Activated naive CD4-positive, alpha-beta T cell treated with anti-CD3 and anti-CD28 coated beads, Interleukin-2, amount 10 ng/mL, durations not matched to agents 7 days and 5 days (primary cell): ENCODE measurements at places on chromosomes 6 and 20.

DNA sequence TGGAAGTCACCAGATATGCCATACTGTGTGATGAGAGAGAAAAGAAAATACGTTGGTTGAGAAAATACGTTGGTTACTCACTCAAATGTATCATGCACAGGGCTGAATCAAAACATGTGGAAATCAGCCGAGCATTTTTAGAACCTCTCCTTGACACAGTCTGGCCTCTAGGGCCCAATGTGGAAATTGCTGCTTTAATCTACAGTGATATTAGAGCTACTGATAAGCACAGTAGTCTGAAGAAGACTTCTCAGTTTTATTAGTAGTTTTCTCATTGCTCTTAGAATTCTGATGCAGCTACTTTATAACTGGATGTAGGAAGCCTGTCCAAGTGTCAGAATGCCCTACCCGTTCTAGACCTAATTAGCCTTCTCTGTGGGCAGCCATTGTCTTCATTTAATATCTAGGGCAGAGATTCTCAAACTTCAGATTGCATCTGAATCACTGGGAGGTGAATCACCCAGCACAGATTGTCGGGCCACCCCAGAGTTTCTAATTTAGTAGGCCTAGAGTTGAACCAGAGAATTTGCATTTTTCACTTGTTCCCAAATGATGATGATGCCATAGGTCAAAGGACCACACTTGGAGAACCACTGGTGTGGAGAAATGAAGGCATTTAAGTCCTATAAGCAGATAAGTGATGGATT is 229.1 kb downstream of the PLCB1 start:
- no peak for DNase-seq

DNA sequence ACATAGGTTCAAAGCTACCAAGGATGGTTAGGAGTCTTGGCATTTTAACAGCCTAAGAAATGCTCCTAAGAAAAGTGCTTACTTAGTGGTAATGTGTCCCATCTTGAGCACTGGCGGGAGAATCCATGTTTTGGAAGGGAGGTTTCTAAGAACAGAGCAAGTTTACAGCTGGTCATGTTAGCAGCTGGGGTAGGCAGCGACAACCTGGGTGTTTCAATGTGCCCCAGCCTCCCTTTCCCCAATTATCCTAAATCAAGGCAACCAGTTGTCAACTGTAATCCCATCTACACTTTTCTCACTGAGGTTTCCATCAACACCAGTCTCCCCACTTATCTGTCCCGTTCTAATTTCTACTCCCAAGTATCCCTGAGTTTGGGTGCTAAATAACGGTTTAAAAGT is 1.6 kb upstream of the JAG1 start:
- DNase-seq, result no peak

DNA sequence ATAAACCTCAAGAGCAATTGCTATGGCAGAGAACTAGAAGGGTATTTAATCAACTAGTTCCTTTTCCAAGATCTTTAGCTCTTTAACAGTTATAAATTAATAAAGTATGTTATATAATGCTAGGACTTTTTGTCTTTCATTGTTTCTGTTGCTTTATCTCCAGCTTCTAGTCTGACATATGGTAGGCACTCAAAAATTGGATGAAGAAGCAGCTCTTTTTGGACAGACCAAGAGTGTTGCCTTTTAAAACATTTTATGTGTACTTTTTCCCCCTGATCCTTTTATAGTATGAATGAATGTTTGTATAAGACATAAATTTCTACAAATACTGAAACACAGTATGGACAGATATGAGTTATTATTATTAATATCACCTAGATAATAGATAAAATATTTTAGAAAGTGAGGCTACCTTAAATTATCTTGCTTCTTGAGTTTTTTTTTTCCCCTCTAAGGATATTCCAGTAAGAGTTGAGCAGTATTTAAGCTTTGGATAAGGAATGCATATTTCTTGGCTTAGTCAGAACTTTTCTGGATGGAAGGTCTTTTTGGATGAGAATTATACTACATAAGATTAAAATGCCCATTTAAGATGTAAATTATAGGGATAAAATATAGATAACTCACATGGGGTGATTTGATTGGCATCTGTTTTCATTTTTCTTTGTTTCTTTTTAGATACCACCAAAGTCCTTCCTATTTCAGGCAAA is 16.6 kb downstream of the LAMA2 start:
- no peak for DNase-seq

DNA sequence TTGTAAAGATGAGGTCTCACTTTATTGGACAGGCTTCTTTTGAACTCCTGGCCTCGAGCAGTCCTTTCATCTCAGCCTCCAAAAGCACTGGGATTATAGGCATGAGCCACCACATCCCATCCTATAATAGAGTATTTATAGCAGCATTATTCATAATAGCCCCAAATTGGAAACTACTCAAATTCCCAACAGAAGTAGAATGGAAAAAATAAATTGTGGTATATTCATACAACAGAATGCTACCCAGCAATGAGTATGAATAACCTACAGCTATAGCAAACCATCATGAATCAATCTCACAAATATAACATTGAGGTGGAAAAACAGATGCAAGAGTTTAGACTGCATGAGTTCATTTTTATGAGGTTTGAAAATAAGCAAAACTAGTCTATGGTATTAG is 84.8 kb upstream of the BTBD3 start:
- no peak for DNase-seq

DNA sequence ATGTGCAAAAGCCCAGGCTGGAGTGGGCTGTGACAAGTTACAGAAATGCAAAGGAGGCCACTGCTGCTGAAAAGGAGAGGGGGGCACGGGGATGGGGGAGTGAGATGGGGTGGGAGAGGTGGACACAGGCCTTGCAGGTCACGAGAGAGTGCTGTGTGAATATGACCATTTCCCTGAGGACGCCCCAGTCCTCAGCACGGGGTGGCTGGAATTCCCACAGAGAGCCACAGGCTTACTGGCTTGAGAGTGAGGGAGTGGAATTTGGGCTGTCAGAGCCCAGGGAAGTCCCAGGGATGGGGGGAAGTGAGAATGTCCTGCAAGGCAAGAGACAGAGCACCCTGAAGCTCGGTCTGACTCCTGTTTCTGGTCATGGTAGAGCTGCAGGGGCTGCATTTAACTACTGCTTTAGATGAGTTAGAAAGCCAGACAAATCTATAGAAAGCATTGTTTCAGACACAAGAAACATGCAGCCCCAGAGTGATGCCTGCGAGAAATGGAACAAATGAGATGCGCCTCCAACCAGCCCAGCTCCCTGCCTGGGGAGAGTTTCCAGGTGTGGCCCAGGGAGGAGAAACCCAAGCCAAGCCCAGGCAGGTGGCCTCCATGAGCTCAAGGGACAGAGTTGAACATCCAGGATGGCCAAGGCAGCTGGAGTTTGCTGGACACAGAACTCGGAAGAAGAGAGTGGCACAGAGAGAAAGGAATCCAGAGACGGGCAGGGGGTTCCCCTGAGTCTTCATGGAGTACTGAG is 30.5 kb downstream of the NPEPL1 start:
- DNase-seq, result peak; percentile 7

GRCh38 chr6:163092876-163093275 is 321.6 kb upstream of the QKI start:
- DNase-seq, result no peak
